ENCODE measurements at places on chromosomes 5 and 9. TPM values are rescaled to one million over a fixed set of nuclear protein-coding genes. Genes with fewer than 3 reads are reported as not detected.

Gene AIF1L
- polyA plus RNA-seq, result 0.05 TPM

Gene TCF7
- 0.86 TPM for polyA plus RNA-seq

Gene SPINK6
- polyA plus RNA-seq, result not detected

GRCh38 chr9:121262423-121262822, 5.5 kb upstream of the GSN start:
- DNase-seq, result no peak

GRCh38 chr5:117982691-117983090, 1005.7 kb downstream of the DTWD2 start:
- no peak for DNase-seq

DNA sequence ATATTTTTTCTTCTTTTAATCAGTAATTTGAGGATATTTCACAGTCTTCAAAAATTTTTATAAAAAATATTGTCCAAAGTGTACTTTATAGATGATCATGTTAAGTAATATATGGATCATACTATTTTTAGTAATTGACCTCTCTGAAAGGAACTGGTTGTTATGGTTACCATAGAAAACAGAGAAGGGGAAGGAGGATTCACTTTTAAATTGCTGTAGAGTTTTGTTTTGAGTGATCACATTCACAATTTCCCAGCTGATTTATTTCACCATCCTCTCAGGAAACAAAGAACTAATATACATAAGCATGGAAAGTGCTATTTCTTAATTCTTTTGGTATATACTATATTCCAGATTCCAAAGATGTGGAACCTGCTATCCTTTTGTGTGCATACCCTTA, 56.5 kb upstream of the NREP start:
- DNase-seq, result no peak

GRCh38 chr9:121651295-121652020, at the start of gene DAB2IP:
TSS of gene DAB2IP (plus strand) at chr9:121651634. CDS start at chr9:121651776, 142 bp downstream.
- no peak for DNase-seq

- DNase-seq, result no peak
Measured at GRCh38 chr9:98795970-98796363, 388 bp downstream of the ANKS6 start.

GRCh38 chr5:149576021-149576420, 5.3 kb upstream of the ARHGEF37 start:
- no peak for DNase-seq

Measured in BJ (cell line).